ENCODE measurements at places on chromosomes 13 and 19.

- peak; percentile 16 for DNase-seq
Observed at GRCh38 chr13:37700887-37701286, 102.3 kb upstream of the POSTN start.

DNA sequence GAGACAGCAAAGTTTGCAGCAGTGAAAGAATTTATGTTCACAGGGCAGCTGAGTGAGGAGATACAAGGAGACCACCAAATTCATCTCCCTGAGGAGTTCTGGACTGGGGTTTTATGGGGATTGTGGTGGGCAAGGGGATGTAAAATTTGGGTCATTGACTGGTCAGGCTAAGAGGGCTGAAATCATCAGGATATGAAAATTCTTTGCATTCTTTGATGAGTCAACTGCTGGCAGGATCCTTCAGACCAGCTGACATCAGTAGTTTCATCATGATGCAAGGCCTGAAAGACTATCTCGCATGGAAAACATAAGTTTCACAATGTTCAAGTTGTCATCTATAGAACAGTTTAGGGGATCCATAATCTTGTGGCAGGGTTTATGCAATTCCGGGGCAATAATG is 869.5 kb upstream of the PCDH9 start:
- no peak for DNase-seq

GRCh38 chr13:72146816-72147215 is 279.8 kb upstream of the DACH1 start:
- DNase-seq = no peak

DNA sequence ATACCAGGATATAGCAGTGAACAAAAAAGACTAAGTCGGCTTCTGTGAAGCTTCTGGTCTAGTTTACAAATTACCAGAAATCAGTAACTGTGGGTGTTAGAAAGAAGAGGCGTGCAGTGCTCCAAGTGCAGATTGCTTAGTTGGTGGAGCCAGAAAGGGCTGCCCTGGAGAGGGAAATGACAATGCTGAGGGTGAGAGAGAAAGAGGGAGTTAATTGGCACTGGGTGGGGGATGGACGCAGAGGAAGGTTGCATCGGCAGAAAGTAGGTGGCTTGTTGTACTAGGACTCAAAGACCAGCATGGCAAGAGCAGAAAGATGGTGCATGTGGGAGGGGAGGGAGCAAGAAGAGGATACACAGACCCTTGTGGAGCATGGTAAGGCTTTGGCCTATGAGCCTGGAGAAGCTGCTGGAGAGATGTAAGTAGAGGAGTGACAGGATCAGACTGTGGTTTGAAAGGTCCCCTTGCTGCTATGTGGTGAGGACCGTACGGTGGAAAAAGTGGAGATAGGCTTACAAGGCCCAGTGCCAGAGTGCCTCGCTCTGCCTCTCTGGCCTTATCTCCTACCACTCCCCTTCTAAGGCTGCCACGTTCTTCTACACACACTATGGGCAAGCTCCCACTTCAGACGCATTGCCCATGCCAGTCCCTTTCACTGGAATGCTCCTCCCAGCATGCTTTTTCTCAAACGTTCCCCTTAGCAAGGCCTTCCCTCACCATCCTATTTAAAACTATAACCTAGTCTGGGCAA is 13.5 kb downstream of the SMG9 start:
- no peak for DNase-seq

GRCh38 chr19:43681821-43682220 is 11.9 kb upstream of the PLAUR start:
- DNase-seq = no peak

- no peak for DNase-seq
Observed at GRCh38 chr13:22194106-22194805, 523.4 kb downstream of the FGF9 start.

DNA sequence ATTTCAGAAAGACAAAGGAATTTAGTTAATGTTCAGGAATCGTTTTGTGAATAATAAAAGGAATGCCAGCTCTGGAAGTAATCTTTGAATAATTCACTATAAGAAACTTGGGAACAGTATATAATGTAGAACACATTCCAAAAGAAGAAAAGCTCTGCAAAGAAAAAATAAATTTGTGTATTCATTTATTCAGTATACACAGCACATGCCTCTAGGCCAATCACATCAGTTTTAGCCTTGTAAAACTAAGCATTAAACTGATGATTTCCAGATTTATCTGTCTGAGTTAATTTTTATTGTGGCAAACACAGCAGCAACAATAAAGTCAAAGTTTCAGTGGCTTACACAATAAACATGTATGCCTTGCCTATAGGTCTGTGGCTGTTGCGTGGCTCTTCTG is 5.7 kb upstream of the RXFP2 start:
- DNase-seq = no peak

DNA sequence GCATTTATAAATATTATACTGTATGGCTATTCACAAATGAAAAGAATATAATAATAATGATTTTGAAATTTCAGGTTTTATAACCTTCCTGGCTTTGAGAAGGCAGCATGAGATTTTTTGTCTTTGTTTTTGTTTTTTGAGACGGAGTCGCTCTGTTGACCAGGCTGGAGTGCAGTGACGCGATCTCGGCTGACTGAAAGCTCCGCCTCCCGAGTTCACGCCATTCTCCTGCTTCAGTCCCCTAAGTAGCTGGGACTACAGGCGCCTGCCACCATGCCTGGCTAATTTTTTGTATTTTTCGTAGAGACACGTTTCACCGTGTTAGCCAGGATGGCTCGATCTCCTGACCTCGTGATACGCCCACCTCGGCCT is 64.1 kb downstream of the ZNF429 start:
- DNase-seq = no peak

- DNase-seq = no peak
Observed at GRCh38 chr13:45316338-45316737, 24.6 kb downstream of the TPT1 start.

DNA sequence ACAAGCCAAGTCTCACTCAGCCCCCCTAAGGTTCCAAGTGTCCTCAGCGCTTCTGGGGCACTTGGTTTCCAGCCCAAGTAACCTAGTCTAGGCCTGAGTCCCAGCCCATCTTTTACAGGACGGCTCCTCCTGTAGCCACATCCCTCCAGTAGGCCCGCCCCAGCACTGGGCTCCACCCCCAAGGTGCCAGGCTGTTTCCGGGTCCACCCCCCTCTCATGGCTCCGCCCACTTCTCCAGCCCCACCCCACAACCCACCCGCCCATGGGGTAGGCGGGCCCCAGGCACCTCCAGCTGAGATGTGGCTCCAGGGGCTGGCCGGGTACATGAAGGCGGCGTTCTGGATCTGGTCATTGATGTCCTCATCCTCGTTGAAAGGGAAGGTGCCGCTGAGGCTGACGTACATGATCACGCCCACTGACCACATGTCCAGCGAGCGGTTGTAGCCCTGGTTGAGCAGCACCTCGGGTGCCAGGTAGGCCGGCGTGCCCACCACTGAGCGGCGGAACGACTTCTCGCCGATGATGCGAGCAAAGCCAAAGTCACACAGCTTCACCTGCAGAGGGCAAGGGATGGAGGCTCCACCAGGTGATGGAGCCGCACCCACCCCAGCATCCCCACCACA is 17.2 kb upstream of the DACT3 start:
- no peak for DNase-seq

DNA sequence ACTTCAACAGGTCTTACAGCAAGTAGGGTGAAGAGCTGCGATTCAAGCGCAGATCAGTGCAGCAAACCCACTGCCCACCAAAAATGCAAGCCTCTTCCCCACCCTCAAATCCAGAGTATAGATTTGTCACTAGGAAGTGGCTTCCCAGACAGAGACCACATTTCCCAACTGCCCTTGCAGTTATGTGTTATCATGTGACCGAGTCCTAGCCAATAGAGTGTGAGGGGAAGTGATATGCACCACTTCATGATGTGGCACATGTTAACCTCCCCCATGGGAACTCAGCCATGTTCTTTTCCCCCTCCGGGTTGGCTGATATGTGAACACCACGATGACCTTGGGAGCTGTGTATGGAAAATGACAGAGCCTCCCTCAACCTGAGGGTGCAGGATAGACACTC is 50.8 kb downstream of the MBD3L2B start:
- no peak for DNase-seq

GRCh38 chr13:49329831-49330545 is 82.3 kb downstream of the CDADC1 start:
- no peak for DNase-seq

- DNase-seq = no peak
Observed at GRCh38 chr13:50379584-50379983, 364.3 kb downstream of the KCNRG start.

GRCh38 chr13:113552079-113552478 is 32.5 kb upstream of the TFDP1 start:
- no peak for DNase-seq

- DNase-seq = no peak
Observed at GRCh38 chr13:107005577-107005976, 437.6 kb upstream of the ARGLU1 start.

GRCh38 chr13:112968380-112968909 is 569 bp upstream of the MCF2L start:
- DNase-seq = no peak

DNA sequence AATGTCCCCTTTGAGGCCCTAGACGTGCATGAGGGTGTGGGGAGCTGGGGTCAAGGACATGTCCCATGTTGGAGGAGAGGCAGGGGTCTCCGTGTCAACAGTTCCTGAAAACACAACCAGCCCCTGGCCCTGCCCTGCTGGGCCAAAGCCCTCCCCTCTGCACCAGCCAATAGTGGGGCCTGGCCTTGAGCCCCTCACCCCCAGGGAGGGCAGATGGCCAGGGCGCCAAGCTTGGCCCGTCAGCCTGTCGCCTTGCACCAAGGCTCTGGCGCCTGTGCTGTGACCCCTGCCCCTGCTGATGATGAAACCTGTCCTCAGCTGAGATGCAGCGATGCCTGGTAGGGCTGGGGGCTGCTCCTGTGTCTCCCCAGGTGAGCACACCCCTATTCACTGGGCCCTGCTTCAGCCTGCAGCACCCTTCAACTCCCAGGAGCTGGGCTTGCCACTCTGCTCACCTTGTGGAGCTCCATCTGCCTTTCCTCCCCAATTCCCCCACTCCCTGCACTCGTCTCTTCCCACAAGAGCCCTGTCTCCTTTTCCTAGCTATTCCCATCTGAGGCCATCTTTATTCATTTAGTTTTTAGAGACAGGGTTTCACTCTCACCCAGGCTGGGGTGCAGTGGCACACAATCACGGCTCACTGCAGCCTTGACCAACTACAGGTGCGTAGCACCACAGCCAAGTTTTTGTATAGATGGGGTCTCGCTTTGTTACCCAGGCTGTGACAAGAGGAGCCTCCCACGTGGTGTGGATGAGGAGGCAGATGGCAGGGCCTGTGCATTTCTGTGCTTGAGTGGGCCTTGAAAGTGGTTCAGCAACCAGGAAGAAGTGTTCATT is 2.1 kb upstream of the HAMP start:
- no peak for DNase-seq

GRCh38 chr13:51122868-51123566 is 11.9 kb upstream of the C13orf42 start:
- no peak for DNase-seq
